LHCN-M2 (cell line): ENCODE measurements at places on chromosomes 16 and 17.

GRCh38 chr17:60352071-60352470 lies 39.9 kb downstream of the USP32 start:
- DNase-seq = no peak

DNA sequence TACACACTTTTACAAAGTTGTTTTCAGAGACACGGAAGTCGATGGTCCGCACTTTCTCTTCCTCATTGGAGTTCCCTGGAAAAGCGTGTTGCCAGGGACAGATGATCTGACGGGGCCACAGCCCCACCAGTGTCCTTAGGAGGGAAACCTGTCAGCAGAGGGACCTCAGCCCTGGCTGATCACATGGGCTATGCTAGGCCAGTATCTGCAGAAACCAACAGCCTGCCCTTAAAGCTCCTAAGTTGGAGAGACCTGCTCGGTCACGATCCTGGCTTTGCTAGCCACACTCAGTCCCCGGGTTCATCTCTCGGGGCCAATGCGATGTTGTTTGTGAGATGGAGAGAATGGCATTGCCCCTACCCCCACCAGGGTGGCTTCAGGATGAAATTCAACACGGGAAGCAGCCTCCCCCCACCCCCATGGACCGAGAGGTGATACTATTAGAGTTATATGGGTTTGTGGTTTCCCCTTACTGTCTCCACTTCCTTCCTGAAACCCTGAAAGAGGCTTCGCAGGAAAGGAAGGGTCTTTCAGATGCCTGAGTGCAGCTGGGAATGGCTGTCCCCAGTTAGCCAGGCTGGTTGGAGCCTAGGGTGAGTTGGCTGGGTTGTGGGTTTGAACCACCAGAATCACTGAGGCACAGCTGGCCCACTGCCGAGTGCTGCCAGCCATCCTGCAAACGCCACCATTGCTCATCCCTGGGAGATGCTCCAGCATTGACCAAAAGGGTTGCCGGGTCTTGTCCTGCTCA lies 16.6 kb downstream of the RMI2 start:
- peak; percentile 51 for DNase-seq

- peak; percentile 13 for DNase-seq
Observed at GRCh38 chr17:28897769-28898526, 415 bp upstream of the FLOT2 start.

GRCh38 chr17:31068291-31068690 lies 26.5 kb upstream of the NF1 start:
- peak; percentile 51 for DNase-seq

- peak; percentile 55 for DNase-seq
Observed at GRCh38 chr17:41647940-41648410, 23.6 kb upstream of the KRT17 start.

GRCh38 chr17:28667870-28668269 lies 5.9 kb downstream of the SUPT6H start:
- DNase-seq = peak; percentile 19
